ENCODE measurements at places on chromosomes 16 and 17.

DNA sequence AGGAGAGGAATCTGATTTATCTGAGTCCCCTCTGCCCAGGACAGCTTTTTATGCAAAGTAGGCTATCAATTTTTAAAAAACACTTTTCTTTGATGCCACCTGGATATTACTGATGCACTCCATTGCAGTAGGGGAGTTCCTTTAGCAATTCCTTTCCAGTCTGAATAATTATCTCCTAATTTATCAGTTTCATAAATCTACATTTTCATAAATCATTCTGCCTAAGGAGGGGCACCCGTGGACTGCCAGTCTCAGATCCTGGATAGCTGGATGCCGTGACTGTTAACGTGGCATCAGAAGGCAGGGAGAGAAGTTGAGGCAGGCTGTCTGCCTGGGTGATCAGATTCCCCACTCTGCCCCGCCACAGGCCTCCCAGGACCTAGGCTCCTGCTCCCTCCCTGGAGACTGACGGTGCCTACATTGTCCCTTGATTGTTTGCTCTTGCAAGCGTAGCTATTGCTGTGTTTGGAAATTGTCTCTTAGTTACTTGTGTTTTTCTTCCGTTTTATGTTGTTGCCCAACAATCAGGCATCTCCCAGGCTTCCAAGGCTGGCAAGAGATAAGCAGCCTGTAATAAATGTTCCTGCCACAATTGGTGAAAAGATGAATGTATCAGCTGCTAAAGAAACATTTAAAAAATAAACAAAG lies 75.2 kb downstream of the KATNIP start:
- no peak for DNase-seq

GRCh38 chr16:2058420-2058819 lies 10.6 kb downstream of the TSC2 start:
- DNase-seq: no peak

GRCh38 chr17:56624309-56624708 lies 30.8 kb downstream of the NOG start:
- no peak for DNase-seq

DNA sequence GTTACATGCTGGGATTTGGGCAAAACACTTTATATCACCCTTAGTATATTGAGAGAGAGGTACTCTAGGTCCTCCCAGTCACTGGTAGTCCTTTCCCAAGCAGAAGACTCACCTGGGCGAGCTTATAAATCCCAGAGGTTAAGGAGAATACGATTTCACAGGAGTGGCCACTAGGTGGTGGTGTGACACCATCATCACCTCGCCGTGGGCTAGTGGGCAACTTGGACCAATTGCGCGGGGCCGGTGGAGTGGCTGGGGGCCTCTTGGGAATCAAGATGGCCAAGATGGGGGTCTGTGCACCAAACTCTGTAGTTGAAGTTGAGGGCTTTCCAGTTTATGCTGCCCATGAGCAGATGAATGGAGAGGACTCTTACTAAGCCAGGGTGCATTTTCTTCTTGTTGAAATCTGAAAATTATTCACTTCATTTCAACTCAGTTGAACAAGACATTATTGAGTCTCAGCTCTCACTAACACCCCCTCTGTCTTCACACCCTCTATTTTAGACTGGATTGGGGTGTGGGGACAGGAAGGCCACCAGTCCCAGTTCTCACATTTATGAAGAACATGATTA lies 38.2 kb upstream of the PIRT start:
- DNase-seq: peak; percentile 8

- no peak for DNase-seq
These were observed 4.9 kb downstream of the P3H4 start for GRCh38 chr17:41806685-41807445.

DNA sequence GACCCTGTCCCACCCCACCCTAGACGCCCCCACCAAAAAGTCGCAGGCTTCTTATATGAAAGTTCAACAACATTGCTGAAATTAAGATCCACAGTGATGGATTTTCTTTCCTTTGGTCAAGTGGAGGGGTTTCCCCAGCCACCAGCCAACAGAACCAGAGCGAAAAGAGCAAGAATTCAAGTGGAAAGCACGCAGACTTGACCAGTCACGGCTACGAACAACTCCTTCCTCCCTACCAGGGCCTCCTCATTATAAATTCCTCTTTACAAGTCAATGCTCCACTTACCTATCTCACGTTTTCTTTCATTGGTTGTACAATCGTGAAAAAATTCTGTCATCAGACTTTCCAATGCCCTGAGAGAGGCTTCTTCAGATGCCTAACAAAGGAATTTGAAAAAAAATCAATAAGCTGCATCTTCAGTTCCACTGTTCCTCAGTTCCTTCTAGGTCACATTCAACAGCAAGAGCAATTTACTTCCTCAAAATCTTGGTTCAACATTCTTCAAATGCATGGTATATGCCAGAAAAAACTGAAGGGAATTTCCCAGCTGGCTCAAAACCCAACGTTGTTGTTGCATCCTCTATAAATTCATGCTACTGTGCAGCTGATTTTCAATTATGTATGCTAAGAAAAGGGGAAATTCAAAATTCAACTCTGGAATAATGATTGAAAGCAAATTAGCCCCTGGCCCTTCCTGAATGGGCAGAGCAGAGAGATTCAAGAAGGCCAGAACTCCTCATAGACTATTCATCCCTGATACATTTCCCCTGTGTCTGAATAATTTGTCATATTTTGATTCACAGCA lies 30.9 kb downstream of the XPO6 start:
- DNase-seq: peak; percentile 56

DNA sequence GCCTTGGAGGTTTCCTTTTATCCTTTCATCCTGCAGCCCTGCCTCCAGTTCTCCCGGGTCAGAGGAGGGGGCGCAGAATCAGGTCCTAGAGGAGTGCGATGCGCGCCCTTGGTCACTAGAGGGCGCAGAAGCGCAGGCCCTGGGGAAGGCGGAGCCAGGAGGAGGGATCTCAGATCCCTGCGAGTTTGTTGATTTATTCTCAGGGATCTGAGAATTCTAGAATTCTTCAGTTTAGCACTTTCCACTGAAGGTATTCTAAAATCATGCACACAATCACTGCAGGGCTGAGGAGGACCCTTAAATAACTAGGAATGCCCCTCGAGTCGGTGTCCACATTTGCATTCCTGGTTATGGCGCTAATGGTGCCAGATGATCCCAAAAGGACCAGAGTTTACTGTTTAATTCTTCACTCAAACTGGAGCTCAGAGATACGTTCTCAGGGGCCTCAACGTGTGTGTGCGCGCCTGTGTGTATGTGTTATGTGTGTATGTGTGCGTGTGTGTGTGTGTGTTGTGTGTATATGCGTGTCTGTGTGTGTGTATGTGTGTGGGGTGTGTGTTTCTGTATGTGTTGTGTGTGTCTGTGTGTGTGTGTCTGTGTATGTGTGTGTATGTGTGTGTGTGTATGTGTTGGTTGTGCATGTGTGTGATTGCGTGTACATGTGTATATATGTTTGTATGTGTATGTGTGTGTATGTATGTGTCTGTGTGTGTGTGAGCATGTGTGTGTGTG lies 6.9 kb upstream of the ELAC2 start:
- DNase-seq: peak; percentile 47

GRCh38 chr17:28726226-28726626 lies at the start of gene TLCD1:
Gene TLCD1, minus strand, starts transcription at chr17:28726233. Its CDS starts 136 bp downstream, at chr17:28726097.
- DNase-seq: peak; percentile 62

Data from fibroblast of skin of right quadriceps (primary cell).